A549 treated with GW870086 at 1 μM for 4 hours (cell line): ENCODE measurements at places on chromosomes 3 and 15. TPM values are rescaled to one million over a fixed set of nuclear protein-coding genes. Genes with fewer than 3 reads are reported as not detected.

Gene CAPN7
- 17.7 to 28.7 TPM (median 26.3 TPM) in 5 replicates for total RNA-seq

Gene ALG1L2
- total RNA-seq: not detected in 5 replicates

Gene DNASE1L3
- 0.35 TPM in 1 of 5 replicates, not detected in the others for total RNA-seq

Gene SLC24A5
- total RNA-seq: not detected in 5 replicates

Gene GOLGA8O
- 0.14 to 0.37 TPM (median 0.24 TPM) in 5 replicates for total RNA-seq

Gene NT5DC2
- 76.9 to 104 TPM (median 97.2 TPM) in 5 replicates for total RNA-seq

Gene SPINK8
- total RNA-seq: not detected in 5 replicates

Gene LEO1
- 46.3 to 66.7 TPM (median 49.4 TPM) in 5 replicates for total RNA-seq

Gene CHST13
- total RNA-seq: 0.41 to 1.5 TPM (median 0.88 TPM) in 5 replicates

Gene GPD1L
- 15.4 to 21.5 TPM (median 19.9 TPM) in 5 replicates for total RNA-seq

Gene DNAJC17
- total RNA-seq: 17.1 to 26.9 TPM (median 24.7 TPM) in 5 replicates

Gene SAXO2
- 1.3 to 2.8 TPM (median 2.1 TPM) in 5 replicates for total RNA-seq

Gene SACM1L
- total RNA-seq: 13.6 to 17.9 TPM (median 16.7 TPM) in 5 replicates

Gene CPA3
- not detected in 5 replicates for total RNA-seq

Gene GOLGA8Q
- not detected in 5 replicates for total RNA-seq

Gene ECE2
- not detected in 5 replicates for total RNA-seq

Gene RAB7A
- 167 to 185 TPM (median 175 TPM) in 5 replicates for total RNA-seq

Gene ADAMTS9
- total RNA-seq: 0.42 to 0.87 TPM (median 0.53 TPM) in 5 replicates

Gene KNG1
- total RNA-seq: 0.02 TPM in 1 of 5 replicates, not detected in the others

Gene TRH
- not detected in 5 replicates for total RNA-seq

Gene CLRN1
- total RNA-seq: not detected in 5 replicates

Gene CYP11A1
- not detected in 5 replicates for total RNA-seq

Gene SNX33
- total RNA-seq: 10.3 to 15.7 TPM (median 14.2 TPM) in 5 replicates

Gene DPPA4
- not detected in 5 replicates for total RNA-seq

Gene ENTPD3
- total RNA-seq: 0.05 to 0.10 TPM in 2 of 5 replicates, not detected in the others

Gene RYR3
- 0.01 to 0.23 TPM (median 0.03 TPM) in 4 of 5 replicates, not detected in the other for total RNA-seq

Gene TAGLN3
- not detected in 5 replicates for total RNA-seq

Gene CEMIP
- total RNA-seq: 1.3 to 1.7 TPM (median 1.4 TPM) in 5 replicates

Gene MYRIP
- 0.03 TPM in 1 of 5 replicates, not detected in the others for total RNA-seq

Gene TLR9
- 0.09 TPM in 1 of 5 replicates, not detected in the others for total RNA-seq

Gene FEZF2
- not detected in 5 replicates for total RNA-seq

Gene UBE3A
- total RNA-seq: 20.9 to 23.9 TPM (median 23.0 TPM) in 5 replicates

Gene GP5
- 0.03 TPM in 1 of 5 replicates, not detected in the others for total RNA-seq

Gene TRPM1
- total RNA-seq: not detected in 5 replicates

Gene CIB1
- 187 to 226 TPM (median 220 TPM) in 5 replicates for total RNA-seq
